ENCODE measurements at places on chromosomes 7 and 10.
A peak's percentile ranks its signal among the peaks of the same experiment; 100 is the strongest.

DNA sequence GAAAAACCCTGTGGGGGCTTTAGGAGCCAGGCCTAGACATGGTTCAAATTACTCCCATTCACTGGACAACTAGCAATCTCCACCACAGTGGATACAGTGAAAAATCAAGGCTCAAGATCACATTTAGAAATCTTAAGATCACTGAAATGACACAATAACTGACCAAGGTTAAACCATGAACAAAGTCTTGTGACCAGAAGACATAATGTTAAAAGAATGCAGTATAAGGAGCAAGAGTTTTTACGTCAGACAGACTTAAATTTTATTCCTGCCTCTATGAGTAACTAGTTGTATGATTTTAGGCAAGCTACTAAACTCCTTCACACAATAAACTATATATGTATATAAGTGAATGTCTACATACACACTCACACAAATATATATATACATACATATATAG lies 68.5 kb downstream of the MICU1 start:
- H3K4me3 ChIP-seq: no peak overlapping the region
- no peaks in the 10 kb centered on the region for H3K4me1 ChIP-seq
- H3K36me3 ChIP-seq: peaks cover 18% of the 10 kb centered on the region
- no peaks in the 10 kb centered on the region for H3K27me3 ChIP-seq
- no peak overlapping the region for H3K27ac ChIP-seq

DNA sequence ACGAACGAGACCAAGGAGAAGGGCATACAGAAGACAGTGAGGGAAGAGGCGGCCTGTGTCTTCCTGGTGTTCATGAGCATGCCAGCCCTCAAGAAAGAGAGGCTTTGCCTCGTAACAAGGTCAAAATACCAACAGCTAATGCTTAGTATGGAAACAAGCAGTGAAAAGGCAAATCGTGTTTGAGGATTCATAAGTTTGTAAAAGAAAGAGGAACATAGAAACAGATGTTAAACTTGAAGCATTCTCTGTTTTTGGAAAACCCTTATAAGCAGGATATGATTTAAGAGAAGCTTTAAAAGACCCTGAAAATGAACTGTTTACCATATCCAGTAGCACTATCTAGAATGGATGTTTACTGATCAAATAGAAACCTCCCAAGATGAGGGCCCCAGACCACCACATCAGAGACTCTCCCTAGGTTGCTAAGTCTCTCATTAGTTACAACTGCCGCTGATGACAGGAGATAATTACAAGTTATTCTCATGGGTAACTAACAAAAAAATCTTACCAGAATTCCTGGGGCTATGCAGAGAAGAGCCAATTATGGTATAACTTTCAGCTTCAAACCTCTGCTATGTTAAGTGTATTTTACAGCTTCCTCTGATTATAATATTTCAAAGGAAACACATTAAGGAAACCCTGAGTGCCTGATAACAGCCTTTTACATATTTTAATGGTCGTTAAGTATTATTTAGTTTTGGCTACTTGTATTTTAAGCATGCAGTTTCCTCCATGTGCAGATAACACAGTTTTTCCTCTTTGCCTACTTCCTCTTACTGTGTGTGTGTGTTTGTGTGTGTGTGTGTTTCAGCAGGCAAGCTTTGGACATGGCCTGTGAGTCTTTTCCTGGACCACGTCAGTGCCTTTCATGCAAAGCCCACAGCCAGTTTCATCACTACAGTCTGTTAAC lies 17.9 kb downstream of the JCAD start:
- no peaks in the 10 kb centered on the region for H3K4me1 ChIP-seq
- DNase-seq: no peak
- H3K27ac ChIP-seq: no peak overlapping the region
- no peak overlapping the region for H3K4me3 ChIP-seq
- peaks cover 53% of the 10 kb centered on the region for H3K27me3 ChIP-seq
- H3K36me3 ChIP-seq: no peaks in the 10 kb centered on the region

DNA sequence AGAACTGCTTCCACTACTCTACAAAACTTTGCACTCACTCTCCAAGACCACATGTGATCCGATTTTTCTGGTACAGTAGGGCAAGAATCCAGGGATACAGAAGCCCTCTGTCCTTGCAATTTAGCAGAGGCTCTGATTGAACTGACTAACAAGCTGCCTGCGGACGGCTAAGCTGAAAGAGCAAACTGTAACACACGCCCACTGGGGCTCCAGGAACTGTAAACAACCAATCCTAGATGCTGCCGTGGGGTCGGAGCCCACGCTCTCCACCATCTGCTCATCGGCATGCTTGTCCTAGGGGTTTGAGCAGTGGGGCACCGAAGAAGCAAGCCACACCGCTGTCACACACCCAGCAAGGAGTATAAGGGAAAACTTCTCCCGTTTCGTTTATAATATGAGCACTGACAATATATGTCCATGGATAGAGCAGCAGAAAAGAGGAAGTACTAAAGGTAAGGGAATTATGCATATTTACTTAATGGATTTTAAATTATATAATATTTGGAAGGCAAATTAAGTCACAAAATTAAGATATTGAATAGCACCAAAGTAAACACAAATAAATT lies 634.4 kb upstream of the POT1 start:
- DNase-seq: peak; percentile 12
- peak overlapping the region; percentile 41 for H3K27ac ChIP-seq
- no peaks in the 10 kb centered on the region for H3K36me3 ChIP-seq

GRCh38 chr10:119445311-119445934 lies 97.1 kb downstream of the RGS10 start:
- no peak overlapping the region for H3K4me3 ChIP-seq
- no peaks in the 10 kb centered on the region for H3K36me3 ChIP-seq
- peak; percentile 82 for DNase-seq
- H3K27ac ChIP-seq: no peak overlapping the region

GRCh38 chr7:98149116-98149692 lies 42.5 kb downstream of the LMTK2 start:
- DNase-seq: no peak
- no peak overlapping the region for H3K27ac ChIP-seq
- H3K27me3 ChIP-seq: no peaks in the 10 kb centered on the region

- H3K36me3 ChIP-seq: no peaks in the 10 kb centered on the region
- H3K4me3 ChIP-seq: no peak overlapping the region
- no peaks in the 10 kb centered on the region for H3K4me1 ChIP-seq
Observed at GRCh38 chr7:44322631-44323363, 2.6 kb downstream of the CAMK2B start.

GRCh38 chr7:21184942-21185652 lies 242.8 kb upstream of the SP4 start:
- H3K4me1 ChIP-seq: no peaks in the 10 kb centered on the region
- no peak overlapping the region for H3K4me3 ChIP-seq
- no peak for DNase-seq

GRCh38 chr10:73743327-73743904 lies 756 bp upstream of the SEC24C start:
- H3K4me3 ChIP-seq: peak overlapping the region; percentile 72
- no peaks in the 10 kb centered on the region for H3K27me3 ChIP-seq
- H3K36me3 ChIP-seq: peaks cover 42% of the 10 kb centered on the region
- peak; percentile 11 for DNase-seq
- peaks cover 5% of the 10 kb centered on the region for H3K4me1 ChIP-seq
- H3K27ac ChIP-seq: peak overlapping the region; percentile 99

DNA sequence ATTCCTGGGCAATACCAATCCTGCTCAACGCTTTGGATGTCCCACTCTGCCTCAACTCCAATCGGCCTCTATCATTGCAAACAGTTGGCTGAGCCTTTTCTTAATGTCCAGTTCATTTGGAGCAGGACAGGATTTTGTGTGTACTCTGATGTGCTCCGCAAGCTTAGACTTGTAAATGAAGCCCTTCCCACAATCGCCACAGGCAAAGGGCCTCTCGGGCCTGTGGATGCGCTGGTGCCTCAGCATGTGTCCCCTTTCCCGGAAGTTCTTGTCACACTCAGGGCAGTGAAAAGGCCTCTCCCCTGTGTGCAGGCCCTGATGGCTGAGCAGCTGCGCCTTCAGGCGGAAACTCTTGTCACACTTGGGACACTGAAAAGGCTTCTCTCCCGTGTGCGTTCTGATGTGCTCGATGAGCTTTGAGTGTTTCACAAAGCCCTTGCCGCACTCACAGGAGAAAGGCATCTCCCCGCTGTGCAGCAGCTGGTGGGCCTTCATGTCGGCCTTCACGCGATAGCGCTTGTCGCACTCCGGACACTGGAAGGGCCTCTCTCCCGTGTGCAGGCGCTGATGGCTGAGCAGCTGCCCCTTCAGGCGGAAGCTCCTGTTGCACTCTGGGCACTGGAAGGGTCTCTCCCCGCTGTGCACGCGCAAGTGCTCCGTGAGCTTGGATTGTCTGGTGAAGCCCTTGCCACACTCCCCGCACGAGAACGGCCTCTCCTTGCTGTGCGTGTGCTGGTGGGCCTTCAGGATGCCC lies 20.0 kb downstream of the ZNF786 start:
- no peak overlapping the region for H3K4me3 ChIP-seq
- H3K36me3 ChIP-seq: peaks cover 38% of the 10 kb centered on the region
- no peaks in the 10 kb centered on the region for H3K27me3 ChIP-seq
- H3K27ac ChIP-seq: no peak overlapping the region

DNA sequence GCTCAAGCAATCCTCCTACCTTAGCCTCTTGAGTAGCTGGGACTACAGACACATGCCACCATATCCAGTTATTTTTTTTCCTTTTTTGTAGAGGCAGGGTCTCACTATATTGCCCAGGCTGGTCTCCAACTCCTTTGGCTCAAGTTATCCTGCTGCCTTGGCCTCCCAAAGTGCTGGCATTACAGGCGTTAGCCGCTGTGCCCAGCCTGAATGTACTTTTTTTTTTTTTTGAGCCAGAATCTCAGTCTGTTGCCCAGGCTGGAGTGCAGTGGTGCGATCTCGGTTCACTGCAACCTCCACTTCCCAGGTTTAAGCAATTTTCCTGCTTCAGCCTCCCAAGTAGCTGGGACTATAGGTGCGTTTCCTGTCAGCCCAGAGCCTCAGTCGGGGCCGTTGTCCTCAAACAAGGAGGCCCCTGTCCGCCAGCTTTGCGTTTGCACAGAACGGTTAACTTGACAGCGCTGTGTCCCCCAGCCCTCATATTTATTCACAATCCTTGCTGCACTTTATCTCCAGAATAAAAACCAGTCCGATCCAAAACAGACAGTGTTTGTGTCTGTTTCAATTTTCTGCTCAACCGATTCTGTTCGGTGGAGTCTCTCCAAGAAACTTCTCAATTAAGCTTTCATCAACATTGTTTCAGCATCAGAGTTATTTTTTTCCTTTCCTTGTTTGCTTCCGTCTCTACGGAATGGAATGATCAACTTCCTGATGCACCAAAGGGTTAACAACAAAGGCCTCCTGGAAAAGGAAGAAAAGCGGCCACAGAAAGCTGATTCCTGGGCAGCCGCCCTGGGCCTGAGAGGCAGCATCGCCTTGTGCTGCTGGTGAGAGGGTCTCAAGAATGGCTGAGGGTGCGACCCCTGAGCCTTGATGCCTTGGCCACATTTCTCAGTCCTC lies 64.5 kb downstream of the PDIA4 start:
- no peaks in the 10 kb centered on the region for H3K27me3 ChIP-seq
- no peaks in the 10 kb centered on the region for H3K36me3 ChIP-seq
- H3K4me3 ChIP-seq: peak overlapping the region; percentile 49
- H3K27ac ChIP-seq: 0 out of 3 replicates have a peak overlapping the region, but pooled peaks have one; percentile 0

DNA sequence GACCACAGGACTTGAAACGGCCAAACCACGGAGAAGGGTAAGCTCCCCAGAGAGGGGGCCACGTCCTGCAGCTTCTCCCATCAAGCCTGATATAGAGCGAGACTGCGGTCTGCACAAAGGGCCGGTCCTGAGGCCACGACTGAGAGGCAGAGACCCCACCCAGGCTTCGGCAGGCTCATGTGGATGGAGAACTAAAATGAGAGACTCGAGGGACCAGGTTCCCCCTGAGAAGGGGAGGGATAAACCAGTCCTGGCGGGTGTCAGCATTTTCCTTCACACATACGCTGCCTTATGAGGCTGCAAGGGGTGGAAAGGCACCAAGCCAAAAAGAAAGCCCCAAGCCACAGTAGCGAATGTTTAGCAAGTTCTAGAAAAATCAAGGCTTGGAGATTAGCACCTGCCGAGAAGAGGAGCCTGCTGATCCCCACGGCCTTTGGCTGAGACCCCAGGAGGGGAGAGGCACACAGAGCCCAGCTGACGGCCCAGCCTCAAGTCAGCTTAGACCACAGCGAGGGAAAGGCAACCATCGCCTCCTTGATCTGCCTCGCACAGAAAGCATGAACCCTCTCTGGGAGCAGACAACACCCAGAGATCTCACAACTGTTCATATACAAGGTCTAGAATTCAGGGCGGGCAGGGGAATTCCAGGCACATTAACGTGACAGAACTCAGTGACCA lies 92.6 kb upstream of the RNF32 start:
- no peaks in the 10 kb centered on the region for H3K36me3 ChIP-seq
- no peak overlapping the region for H3K27ac ChIP-seq
- DNase-seq: no peak
- peaks cover 31% of the 10 kb centered on the region for H3K27me3 ChIP-seq

- DNase-seq: no peak
- no peak overlapping the region for H3K4me3 ChIP-seq
- H3K36me3 ChIP-seq: no peaks in the 10 kb centered on the region
- no peaks in the 10 kb centered on the region for H3K4me1 ChIP-seq
- no peak overlapping the region for H3K27ac ChIP-seq
Observed at GRCh38 chr10:18230794-18231193, 90.6 kb downstream of the CACNB2 start.
